ENCODE measurements at places on chromosomes 13 and 19.

DNA sequence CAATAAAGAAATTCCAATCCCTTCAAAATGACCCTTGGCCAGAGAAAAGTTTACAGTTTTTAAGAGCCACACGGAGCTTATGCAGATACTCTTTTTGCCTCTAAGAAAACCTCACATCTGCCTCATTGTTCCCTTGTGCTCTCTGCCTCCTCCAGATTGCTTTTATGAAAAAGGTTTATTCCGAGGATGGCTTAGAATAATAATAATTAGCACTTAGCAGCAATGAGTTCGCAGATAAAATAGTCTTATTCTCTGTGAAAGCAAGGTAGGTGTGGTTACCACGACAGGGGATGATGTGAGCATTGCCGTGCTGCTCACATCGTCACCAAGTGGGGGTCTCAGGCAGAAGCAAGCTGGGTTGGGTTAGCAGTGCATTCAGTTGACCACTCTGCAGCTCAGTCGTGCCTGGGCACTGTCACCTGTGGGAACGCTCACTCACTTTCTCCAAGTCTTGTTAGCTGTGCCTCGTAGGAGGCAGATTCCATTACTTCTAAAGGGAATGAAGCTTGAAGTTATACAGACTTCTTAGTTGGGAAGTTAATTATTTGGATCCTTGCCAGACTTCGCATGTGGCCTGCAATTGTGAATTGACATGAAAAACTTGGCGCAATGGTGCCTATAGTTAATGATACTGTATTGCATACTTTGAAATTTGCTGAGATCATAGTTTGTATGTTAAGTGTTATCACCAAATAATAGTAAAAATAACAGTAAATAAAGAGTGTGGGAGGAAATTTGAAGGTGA, 157.2 kb downstream of the MYO16 start:
- no peak for DNase-seq

DNA sequence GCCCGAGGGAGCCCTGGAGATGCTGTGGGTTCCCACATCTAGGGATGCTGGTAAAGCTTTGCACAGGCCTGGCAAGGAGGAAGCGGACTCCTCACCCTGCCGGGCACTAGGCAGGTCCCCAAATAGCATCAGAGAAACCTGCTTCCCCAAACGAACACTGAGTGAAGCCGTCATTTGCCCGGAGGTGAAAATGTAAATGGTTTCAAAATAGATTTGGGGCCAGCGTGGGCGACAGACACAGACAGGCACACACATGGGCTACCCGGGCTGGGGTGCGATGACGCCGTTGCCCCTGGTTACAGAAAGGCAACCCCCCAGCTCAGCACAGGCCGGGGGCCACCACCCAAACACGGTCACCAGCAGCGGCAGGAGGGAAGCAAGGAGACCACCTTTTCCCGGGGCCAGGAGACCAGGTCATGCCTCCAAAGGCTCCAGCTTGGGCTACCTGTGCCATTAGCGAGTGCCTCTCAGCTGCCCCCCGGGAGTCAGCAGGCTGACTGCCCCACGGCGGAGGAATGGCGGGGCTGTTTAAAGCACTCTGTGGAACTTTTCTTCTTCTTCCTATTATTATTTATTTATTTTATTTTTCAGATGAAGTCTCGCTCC, 47.5 kb upstream of the NDUFS7 start:
- no peak for DNase-seq

DNA sequence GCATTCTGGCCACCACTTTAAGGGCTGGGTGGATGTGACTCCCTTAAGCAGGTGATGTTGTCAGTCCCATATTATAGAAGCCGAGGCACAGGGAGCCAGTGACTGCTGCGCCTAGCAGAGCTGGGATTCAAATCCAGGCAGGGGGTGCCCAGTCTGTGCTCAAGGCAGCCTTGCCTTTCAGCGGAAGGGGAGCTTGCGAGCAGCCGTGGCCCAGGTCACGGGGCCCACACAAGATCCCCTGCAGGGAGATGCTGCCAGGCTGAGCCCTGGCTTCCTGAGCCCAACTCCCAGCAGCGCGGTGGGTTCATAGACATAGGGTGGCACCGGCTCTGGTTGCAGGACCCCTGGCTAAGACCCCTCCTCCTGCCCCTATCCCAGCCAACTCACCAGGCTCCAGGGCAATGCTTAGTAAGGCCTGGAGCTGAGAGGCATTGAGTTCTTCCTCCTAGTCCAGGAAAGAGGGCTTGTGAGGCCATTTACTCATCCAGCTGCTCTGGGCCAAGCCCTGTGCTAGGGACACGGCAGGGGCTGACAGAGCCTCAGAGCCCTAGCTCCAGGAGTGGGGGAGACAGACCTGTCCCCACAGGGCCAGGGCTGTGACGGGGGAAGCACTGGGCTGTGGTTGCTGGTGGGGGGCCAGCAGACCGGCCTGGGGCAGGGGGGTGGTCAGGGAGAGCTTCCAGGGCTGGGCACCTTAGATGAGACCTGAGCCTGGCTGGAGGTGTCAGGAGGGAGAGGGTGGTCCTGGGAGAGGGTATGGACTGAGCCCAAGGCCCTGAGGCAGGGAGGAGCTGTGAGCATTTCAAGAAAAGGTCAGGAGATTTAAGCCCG, 9.6 kb downstream of the CAPN12 start:
- DNase-seq = no peak

- DNase-seq = no peak
These were observed 26.8 kb downstream of the DHX34 start for GRCh38 chr19:47375694-47376588.

GRCh38 chr13:50700664-50701305, 142.7 kb downstream of the DLEU7 start:
- no peak for DNase-seq

- DNase-seq = peak; percentile 91
These were observed 435 bp upstream of the ZNF382 start for GRCh38 chr19:36604656-36605100.

DNA sequence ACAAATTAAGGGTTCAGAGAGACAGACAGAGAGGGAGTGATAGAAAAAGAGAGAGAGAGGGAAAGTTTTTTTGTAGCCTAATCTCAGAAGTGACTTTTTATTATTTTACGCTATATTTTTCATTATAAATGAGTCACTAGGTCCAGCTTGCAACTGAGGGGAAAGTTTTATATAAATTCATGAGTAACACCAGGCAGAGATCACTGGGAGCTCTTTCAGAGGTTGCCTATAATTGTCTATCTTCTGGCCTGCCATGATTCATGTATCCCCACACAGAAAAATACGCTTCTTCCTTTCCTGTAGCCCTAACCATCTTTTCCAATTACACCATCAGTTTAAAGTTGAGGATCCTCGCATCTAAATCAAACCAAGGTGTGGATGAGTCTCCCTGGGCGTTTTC, 467.9 kb downstream of the SLITRK1 start:
- no peak for DNase-seq

DNA sequence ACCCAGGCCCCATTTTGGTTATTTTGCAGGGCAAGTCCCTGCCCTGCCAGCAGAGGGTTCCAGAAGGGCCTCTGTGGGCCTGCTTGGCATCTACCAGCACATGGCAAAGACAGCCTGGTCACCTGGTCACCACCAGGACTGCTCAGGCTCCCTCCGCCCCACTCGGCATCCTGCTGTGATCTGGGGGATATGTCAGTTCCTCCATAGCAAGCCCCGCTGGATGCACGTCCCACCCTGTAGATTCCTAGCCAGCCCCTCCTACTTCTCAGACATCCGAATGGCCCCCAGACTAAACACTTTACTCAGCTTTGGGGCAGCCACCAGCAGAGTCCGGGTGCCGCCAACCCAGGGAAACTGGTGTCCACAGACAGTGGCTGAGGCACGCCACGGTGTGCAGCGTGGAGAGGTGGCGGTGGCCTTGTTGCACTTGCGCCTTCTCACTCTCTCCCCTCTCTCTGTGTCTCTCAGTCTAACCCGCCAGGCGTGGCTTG, 31.8 kb upstream of the USE1 start:
- peak; percentile 24 for DNase-seq

DNA sequence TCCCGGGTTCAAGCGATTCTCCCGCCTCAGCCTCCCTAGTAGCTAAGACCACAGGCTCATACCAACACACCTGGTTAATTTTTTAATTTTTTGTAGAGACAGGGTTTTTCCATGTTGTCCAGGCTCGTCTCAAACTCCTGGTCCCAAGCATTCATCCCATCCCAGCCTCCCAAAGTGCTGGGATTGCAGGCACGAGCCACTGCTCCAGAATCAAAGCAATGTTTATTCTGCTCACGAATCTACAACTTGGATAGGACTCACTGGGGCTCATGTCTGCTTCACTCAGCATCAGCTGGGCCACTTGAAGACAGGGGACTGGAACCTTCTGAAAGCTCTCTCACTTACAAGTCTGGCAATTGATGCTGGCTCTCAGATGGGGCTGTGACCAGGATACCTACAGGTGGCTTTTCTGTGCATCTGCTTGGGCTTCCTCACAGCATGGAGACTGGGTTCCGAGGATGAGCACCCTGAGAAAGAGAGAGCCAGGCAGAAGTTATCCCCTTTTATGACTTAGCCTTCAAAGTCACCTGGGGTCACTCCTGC, 8.2 kb upstream of the ZNF792 start:
- DNase-seq = no peak

- peak; percentile 26 for DNase-seq
These were observed 699 bp downstream of the MEGF8 start for GRCh38 chr19:42325896-42326771.

- DNase-seq = peak; percentile 54
These were observed 144.5 kb upstream of the ZNF536 start for GRCh38 chr19:30227661-30228112.

- DNase-seq = no peak
These were observed 22.6 kb downstream of the MED4 start for GRCh38 chr13:48072304-48072703.

DNA sequence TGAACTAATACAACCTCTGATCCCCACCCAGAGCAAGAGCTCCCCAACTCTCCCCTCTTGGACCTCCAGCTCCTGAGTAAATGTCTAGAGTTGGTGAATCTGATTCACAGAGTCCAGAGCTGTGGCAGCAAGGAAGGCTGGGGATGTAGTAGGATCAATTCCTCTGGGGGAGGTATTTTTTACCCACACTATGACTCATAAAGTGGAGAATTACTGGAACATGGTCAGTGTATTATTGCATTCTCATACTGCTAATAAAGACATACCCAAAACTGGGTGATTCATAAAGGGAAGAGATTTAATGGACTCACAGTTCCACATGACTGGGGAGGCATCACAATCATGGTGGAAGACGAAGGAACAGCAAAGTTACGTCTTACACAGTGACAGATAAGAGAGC, 496.7 kb downstream of the EFNB2 start:
- DNase-seq = no peak

- DNase-seq = peak; percentile 16
These were observed 237.5 kb downstream of the COG6 start for GRCh38 chr13:39892721-39893685.

- no peak for DNase-seq
These were observed 646.2 kb upstream of the ATXN8OS start for GRCh38 chr13:69461397-69461796.

GRCh38 chr13:42926555-42926954, 65.5 kb downstream of the EPSTI1 start:
- DNase-seq = no peak

DNA sequence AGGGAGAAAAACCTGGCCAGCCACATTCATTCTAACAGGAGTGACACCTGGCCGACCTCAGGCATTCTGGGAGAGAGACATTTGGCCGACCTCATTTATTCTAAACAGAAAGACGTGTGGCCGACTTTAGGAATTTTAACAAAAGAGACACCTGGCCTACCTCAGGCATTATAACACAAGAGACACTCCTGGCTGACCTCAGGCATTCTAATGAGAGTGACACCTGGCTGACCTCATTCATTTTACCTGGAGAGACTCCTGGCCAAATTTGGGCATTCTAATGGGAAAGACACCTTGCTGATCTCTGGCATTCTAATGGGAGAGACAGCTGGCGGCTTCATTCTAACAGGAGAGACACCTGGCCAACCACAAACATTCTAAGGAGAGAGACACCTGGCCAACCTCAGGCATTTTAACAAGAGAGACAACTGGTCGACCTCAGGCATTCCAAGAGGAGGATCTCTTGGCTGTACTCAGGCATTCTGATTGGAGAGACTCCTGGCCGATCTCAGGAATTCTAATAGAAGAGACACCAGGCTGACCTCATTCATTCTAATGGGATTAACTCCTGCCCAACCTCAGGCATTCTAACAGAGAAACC, 1353.9 kb downstream of the UQCRFS1 start:
- no peak for DNase-seq

DNA sequence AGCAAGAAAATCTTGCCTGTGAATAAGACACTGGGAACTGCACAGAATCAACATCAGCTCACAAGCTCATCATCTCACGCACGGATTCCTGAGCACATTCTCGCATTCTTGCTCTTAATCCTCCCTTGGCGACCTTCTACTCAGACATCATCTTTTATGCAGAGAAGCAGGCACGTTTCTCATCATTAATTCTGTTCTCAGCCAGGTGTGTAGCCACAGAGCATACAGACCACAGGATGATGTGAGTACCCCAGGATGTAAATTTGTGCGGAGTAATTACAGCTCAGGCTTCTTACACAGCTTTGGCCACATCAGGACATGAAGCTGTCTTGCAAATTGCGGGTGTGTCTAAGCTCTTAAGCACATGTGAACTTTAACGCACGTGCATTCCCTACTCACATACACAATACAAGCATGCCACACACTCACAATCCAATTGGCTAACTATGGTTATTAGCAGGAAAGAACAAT, 36.5 kb upstream of the SACS start:
- no peak for DNase-seq

GRCh38 chr19:49017666-49018351, 918 bp upstream of the LHB start:
- DNase-seq = peak; percentile 66

- DNase-seq = no peak
These were observed 5.8 kb downstream of the SPHK2 start for GRCh38 chr19:48624791-48625723.

Measured in stimulated activated CD4-positive, alpha-beta T cell treated with anti-CD3 and anti-CD28 coated beads, Interleukin-4, amount 100 ng/mL, for 1 hour (primary cell).